ENCODE measurements at places on chromosomes 2 and 18.

GRCh38 chr18:60145776-60146175 lies 226.8 kb downstream of the MC4R start:
- no peak for DNase-seq

DNA sequence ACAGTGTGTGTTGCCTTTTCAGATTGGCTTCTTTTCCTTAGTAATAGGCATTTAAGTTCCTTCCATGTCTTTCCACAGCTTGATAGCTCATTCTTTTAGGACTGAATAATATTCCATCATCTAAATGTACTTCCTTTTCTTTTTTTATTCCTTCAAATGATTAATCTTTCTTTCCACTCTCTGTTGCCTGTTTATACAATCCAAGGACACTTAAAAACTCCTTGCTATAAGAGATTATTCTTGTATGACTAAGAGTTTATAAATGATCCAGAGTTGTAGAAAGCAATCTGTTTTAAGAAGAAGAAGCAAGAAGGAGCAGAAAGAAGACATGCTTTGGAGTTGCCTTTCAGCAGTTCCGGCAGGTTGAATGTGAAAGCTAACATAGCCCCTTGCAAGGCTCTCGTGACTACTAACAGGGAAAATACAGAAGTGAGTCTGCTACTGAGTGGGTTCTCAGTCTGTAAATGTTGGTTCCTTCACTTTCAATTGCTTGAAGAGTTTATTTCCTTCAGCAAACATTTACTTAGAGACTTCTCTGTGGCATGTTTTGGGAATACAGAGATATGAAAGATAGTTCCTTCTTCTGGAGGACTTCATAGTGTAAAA lies 123.0 kb downstream of the PMAIP1 start:
- DNase-seq = no peak

DNA sequence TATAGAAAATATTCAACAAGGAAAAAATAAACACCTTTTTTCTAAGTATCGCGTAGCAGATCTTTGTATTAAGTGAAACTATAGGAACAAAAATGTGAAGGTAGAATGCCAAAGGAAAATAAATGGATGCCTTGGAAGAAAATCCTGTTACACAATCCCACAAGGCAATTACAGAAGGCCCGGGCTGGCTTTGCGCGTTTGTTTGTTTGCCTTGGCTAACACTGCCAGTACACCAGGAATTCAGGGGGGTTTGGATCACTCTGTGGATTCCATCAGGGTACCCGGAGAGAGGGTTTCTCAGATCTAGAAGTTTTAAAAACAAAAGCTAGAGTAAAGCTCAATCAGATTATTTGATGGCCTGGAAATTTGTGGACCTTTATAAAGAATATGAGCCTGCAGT lies 478.3 kb downstream of the FBXO15 start:
- peak; percentile 4 for DNase-seq

DNA sequence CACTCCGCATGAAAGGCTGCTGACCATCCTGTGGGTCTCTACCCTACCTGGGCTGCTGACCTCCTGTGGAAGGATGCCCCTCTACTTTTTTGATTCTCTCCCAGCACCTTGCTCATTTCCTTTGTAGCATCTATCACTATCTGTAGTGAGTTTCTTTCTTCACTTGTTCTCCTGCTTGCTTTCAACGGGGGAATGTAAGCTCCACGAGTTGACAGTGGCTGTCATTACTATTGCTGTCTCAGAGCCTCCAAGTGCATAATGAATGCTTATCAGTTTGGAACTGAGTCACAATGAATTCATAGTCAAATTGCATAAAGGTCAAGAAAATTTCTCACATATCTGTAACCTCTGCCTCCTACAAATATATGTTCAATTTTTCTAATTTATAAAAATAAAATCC lies 477.7 kb downstream of the PLCL1 start:
- DNase-seq = no peak

GRCh38 chr2:6184532-6185292 lies 492.5 kb downstream of the SOX11 start:
- no peak for DNase-seq

GRCh38 chr2:74250189-74250631 lies 51.8 kb downstream of the MTHFD2 start:
- peak; percentile 2 for DNase-seq

DNA sequence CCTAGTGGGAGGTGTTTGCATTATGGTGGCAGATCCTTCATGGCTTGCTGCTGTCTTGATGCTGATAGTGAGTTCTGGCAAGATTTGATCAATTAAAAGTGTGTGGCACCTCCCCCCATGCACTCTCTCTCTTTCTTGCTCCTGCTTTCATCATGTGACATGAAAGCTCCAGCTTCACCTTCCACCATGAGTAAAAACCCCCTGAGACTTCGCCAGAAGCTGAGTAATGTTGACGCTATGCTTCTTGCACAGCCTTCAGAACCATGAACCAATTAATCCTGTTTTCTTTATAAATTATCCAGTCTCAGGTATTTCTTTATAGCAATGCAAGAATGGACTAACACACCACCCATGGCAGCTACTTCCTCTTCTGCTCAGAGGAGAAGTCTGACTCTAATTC lies 2181.4 kb upstream of the PIK3C3 start:
- no peak for DNase-seq

DNA sequence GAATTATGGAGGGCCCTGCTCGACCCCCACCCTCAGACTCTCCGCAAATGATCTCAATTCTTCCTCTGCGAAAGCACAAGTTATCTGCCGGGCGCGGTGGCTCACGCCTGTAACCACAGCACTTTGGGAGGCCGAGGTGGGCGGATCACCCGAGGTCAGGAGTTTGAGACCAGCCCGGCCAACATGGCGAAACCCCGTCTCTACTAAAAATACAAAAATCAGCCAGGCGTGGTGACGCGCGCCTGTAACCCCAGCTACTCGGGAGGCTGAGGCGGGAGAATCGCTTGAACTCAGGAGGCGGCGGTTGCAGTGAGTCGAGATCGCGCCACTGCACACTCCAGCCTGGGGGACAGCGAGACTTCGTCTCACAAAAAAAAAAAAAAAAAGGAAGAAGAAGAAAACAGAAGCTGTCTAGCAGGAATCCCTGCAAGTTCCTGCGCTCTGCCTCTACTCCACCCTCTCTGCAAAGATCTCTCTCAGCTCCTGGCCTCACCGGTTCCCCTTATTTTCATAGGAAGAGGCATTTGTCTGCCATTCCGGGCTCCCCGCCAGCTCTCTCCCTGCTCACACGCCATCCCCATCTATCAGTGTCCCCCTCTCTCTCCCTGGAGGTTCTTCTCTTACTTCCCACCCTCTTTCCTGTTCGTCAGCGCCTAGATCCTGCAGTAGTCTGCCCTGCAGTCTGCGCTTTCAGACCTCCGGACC lies 13.5 kb upstream of the COLEC12 start:
- DNase-seq = no peak

DNA sequence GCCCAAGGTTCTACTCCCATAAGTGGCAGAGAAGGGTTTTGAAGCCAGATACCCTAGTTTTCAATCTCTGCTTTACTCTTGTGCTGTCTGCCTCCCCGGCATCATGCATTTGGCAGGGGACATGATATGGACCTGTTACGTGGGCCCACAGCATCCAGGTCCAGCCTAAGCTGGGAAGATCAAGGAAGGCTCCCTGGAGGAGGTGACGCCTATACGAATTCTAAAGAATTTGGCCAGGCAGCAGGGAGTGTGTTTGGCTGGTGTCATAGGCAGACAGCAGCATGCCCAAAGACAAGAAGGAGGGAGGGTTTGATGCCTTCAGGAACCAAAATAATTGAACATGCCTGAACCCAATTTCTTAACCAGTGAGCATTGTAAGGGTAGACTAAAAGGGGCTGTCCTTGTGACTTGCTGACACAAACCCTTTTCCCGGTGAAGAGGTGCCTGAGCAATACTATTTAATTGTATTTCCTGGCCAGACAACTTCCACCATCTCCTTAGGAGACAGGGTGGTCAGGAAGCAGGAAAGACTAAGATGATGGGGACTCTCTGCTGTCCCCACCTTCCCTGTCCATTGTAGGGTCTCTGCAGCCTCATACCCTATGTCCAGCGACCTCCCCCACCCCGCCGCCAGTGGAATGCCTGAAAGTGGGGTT lies 21.3 kb downstream of the NRP2 start:
- DNase-seq = no peak

DNA sequence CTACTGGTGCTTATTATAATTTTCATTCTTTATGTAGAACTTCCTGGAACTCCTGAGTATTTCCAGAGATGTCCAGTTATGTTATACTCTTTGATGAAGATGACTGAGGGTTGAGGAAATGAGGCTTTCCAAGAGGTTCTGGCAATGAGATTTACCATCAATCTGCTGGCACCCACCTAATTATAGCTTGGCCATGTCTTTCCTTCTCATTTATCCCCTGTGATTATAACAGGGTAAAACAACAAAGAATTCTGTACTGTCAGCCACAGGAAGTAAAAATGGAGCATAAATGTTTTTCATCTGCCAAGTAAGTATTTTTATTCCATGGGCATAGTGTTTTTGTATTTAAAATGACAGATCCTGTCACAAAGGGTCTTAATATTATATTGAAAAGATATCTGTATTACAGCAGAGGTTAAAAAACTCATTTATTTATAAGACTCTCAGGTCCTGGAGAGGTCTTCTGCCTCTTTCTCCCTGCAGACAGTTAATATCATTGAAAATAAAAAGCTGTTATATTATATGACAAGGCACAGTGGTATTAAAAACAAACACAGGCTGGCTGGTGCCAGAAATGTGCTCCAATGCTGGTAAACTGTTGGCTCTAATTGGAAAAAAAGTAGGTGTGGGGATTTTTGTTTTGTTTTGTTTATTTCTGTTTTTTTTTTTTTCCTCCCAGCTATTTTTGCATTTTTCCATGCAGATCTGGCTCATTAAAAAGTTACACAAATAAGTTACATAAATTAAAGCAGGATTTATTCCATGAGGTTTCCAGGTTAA lies 1764.1 kb upstream of the CELF4 start:
- DNase-seq = no peak

GRCh38 chr2:147231081-147231480 lies 613.7 kb upstream of the ACVR2A start:
- DNase-seq = no peak

- no peak for DNase-seq
These were observed 18.8 kb upstream of the RMP24 start for GRCh38 chr18:35953688-35954087.

DNA sequence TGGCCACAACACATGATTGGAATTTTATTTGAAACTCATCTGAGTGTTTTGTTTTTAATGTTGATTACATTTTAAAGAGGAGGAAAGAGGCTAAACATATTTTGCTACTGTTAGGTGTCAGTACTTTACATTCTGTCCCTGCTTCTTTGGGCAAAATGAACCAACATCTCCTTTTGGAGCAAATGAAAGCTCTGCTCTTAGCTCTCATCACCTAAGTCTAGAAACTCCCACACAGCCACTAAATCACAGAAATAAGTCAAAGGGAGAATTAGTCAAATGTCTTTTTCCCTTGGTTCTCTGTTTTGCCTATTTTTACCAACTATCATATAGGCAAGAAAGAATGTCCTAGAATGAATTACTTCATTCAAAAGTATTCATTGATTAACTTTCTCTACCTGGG lies 666.8 kb downstream of the RNF144A start:
- no peak for DNase-seq

DNA sequence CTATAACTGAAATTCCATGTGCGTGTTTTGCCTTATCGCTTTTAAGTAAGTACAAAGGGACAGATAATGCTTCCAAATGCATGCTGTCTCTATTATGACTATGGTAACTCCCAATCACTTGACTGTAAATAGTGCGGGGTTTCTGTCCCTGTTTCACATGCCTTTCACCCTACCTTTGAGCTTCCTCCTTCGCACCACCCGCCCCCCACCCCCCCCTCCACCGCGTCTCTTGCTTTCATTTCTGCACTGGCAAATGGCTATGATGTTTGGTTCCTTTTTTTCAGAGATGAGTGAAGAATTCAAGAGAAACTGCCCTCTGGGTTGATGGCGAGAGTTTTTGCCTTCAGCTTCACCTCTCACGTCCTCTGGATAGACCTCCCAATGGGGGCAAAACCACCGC lies 25.0 kb upstream of the SPP2 start:
- no peak for DNase-seq

DNA sequence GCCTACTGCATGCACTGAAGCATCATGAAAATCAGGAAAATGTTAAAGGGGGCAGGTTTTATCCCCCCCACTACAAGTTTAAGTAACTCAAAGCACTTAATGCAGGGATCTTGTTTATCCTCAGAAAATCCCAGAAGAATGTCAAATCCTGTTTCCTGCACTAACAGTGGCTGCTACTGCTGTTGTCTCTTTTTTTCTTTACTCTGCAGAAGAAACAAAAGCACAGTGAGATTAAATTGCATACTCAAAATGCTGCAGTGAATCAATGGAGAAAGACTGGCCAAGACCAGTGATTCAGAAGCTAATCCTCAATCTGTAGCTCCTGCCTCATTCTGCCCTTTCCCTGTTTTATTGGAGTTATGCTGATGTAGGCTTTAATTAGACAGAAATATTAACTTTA lies 332.3 kb upstream of the FIGN start:
- no peak for DNase-seq

- peak; percentile 87 for DNase-seq
These were observed 82.5 kb downstream of the TCF7L1 start for GRCh38 chr2:85215448-85216401.

- DNase-seq = no peak
These were observed 29.7 kb downstream of the CARF start for GRCh38 chr2:202941771-202942170.

- DNase-seq = no peak
These were observed 60.9 kb downstream of the METTL4 start for GRCh38 chr18:2510416-2510815.

GRCh38 chr2:67037655-67038054 lies 359.5 kb upstream of the ETAA1 start:
- DNase-seq = no peak

- DNase-seq = no peak
These were observed 91.2 kb downstream of the TWIST2 start for GRCh38 chr2:238939074-238939473.

DNA sequence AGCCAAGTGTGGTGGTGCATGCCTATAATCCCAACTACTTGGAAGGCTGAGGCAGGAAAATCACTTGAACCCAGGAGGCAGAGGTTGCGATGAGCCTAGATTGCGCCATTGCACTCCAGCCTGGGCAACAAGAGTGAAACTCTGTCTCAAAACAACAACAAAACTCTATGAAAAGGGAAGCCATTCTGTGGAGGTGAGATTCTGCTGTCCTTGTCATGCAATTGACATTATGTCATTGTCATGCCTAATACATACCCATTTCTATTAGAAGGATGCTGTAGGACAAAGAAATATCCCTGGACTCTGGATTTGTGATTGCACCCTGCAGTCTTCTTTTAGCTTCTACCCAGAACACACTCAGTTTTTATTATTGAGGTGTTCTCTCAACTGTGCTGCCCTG lies 8.6 kb downstream of the RASGRP3 start:
- DNase-seq = no peak

DNA sequence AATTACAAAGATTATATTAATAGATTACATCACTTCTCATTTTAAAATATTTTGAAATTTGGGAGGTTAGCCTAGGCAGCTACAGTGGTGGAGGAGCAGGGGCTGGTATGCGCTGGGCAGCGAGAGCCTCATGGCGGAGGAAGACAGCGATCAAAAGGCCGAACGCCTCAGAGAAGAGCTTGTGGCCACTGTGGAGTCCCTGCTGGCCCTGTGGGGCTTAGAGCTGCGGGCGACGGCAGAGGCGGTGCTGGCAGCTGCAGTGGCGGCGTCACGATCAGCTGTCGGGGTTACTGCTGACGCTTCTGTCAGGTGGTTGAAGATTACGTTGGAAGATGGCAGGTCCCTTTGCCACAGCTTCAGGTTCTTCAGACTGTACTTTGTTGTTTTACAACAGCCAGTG lies 87.4 kb downstream of the ROCK2 start:
- no peak for DNase-seq

- no peak for DNase-seq
These were observed 22.8 kb downstream of the WDFY1 start for GRCh38 chr2:223922308-223922707.

GRCh38 chr2:694174-694573 lies 17.0 kb upstream of the TMEM18 start:
- no peak for DNase-seq

Data from hippocampal formation (tissue), 2 donors.